ENCODE measurements at places on chromosomes 5 and 9. TPM values are rescaled to one million over a fixed set of nuclear protein-coding genes. Genes with fewer than 3 reads are reported as not detected.

Gene C7
- total RNA-seq = 209 TPM

Gene CER1
- not detected for total RNA-seq

DNA sequence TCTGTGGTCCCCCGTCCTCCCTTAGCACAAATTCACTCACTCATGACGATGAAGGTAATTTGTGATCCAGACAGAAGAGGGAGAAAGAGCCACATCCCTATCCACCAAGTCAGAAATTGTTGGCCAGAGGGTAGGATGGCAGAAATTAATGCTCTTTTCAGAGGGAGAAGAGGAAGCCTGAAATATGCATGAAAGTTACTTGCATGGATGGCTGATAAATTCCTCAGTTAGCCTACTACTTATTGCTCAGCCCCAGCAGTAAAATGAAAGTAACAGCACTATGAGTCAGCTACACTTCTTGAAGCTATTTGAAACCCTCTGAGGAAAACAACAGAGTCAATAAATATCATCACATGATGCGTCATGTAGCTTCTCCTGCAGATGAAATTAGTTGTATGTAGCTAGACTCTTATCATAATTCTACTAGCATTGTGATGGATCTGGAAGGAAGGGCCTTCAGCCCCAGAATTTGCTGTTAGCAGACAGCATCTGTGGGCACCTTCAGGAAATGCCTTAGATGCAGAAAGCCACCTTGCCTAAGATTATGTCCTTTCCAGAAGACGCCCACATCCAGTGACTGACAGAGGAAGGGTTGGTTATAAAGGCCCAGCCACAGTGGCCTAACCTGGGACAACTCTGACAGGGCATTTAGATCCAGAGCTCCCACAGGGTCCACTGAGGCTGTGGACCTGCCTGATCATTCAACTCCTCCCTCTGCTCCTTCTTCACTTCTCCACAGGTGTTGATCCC, 81.2 kb upstream of the CCDC112 start:
- no peak for DNase-seq

GRCh38 chr5:5291357-5291756, 131.1 kb upstream of the ICE1 start:
- no peak for DNase-seq

GRCh38 chr5:158552241-158552640, 547.5 kb downstream of the EBF1 start:
- no peak for DNase-seq

GRCh38 chr9:33794560-33794959, 801 bp upstream of the PRSS3 start:
- DNase-seq = no peak

DNA sequence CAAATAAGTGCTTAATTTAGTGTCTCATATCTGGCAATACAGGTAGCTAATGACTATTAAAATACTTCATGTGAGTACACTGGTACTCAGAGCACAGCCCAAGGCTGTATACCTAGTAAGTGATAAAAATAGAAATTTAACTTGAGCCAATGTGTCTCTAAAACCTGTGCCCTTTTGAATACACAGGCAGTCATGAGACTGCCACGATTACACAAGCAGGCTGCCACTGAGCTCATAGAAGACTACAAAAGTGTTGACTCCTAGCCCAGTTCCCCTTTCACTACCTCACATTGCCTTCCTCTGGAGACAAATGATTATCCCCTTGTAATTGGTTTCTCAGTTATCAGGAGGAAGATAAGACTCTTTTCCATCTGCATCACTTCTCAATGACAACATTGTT, 66.3 kb upstream of the PAPPA start:
- DNase-seq = peak; percentile 46

Gene LCN1
- not detected for total RNA-seq

Gene HACD4
- total RNA-seq = 4.1 TPM

DNA sequence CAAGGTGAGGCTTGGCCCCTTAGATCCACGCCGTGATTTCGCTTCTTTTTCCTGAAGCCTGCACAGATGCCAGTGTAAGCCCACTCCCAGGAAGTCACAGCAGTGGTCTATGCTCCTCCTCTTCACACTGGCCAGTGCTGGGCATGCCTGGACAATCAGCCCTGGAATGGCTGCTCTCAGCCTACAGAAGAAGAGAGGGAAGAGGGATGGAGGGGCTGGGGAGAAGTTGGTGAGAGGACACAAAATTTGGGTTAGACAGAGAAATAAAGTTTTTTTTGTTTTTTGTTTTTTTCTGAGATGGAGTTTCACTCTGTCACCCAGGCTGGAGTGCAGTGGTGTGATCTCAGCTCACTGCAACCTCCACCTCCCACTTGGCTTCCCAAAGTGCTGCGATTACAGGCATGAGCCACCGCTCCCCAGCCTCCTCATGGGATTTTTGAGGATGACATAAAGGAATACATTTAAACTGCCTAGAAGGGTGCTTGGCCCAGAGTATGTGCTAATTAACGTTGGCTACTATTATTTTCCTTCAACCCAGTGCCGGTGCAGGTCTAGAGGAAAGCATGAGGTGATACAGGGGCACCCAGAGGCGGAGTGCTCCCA, 830 bp downstream of the S100Z start:
- no peak for DNase-seq

DNA sequence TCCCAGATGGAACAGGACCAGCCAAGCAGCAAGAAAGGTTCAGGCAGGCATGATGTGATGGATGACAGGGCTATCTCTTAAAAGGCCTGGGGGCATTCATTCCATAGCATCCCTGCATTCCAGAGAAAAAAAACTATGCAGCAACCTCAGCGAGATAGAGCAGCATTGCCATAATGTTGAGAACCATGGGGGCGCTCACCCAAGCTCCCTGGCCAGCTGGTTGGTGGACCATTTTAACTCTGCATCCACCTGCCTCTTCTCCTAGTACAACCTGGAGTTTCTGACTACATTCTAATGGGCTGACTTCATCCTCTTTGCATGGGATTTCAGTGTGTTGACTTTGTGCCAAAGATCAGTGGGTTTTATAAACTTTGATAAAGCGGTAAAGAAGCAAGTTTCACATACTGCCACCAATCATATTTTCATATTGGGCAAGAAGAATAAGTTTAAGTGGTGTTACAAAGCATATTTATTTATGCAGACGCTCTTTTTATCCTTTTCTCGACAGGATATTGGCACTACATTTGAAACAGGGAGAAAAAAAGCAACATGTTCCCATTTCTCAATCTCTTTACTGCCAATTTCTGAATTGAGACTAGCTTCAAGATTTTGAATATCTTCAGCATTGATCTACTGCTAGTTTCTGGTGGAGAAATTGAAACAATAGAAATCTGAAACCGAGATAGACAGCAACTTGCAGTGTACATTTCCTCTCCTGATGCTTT, 378.3 kb upstream of the WWC1 start:
- DNase-seq = no peak

DNA sequence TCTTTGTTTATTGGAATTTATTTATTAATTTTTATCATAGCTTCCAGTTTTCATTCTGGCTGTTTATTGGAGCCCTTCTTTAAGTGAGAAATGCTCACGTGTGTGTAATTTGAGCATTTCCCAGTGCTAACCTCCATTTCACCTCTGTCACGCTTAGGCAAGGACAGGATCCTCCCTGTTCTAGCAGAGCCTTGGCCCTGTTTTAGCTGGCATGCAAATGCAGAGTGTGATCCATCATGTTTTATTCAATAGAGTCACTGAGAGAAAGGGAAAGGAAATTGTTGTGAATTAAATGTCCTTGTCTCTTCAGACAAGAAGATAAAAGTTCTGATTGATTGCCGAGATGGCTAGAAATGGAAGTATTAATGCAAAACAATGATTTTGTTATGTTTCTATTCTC, 137.3 kb upstream of the ACO1 start:
- no peak for DNase-seq

Gene FST
- 6.6 TPM for total RNA-seq

DNA sequence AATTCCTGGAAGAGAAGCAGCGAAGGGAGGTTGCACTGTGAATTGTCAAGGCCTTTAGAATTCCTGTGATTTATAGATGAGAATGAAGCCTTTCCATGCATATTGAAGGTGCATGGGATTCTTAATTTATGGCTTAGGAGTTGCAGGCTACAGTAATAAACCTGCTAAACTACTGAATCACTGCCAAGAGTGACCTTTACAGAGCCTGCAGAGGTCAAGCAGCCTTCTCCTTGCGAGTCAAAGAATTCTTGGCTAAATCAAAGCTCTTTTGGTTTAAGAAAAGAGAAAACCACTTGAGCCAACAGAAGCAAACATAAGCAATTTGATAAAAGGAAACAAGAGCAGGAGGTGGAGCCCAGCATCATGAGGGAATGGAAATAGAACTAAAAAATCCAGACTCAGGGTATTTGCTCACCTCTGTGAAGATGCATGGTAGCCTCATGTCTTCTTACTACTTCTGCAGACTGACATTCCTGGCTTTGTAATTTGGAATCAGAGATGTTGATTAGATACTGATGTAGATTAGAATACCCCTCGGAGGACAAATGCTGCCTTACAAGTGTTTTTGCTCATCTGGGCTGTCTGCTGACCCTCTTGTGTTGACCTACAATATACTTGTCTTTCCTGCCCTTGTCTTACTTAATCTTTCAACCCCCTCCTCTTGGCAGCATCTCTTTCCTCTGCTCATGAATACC, 90.3 kb upstream of the IFNK start:
- no peak for DNase-seq
